CD8-positive, alpha-beta memory T cell (primary cell): ENCODE measurements at places on chromosomes 2 and 18. TPM values are rescaled to one million over a fixed set of nuclear protein-coding genes. Genes with fewer than 3 reads are reported as not detected.

GRCh38 chr18:77088963-77089722, 43.4 kb downstream of the MBP start:
- no peak overlapping the region for H3K4me3 ChIP-seq
- peaks cover 18% of the 10 kb centered on the region for H3K36me3 ChIP-seq
- H3K27me3 ChIP-seq = no peaks in the 10 kb centered on the region
- H3K27ac ChIP-seq = no peak overlapping the region

DNA sequence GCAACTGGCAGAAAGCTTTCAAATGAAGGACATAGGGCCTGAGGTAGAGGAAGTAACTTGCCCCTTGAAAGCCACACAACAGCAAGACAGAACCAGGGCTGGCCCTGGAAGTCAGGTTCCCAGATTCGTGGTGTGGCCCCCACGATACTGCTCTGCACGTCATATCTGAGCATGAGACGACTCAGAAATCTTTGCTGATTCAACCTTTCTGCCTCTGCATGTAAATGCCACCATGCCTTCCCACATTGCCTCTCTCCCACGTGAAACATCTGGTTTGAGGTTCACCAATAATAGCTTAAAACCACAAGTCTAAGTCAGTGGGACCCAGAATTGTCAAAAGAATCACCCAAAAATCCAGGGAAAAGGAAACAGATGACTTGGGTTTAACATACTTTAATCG, 214.0 kb upstream of the TRIB2 start:
- H3K27me3 ChIP-seq = no peaks in the 10 kb centered on the region
- DNase-seq = no peak
- H3K4me1 ChIP-seq = peaks cover 100% of the 10 kb centered on the region

- no peak overlapping the region for H3K27ac ChIP-seq
- DNase-seq = no peak
- no peaks in the 10 kb centered on the region for H3K27me3 ChIP-seq
- H3K4me1 ChIP-seq = no peaks in the 10 kb centered on the region
- H3K4me3 ChIP-seq = no peak overlapping the region
Observed at GRCh38 chr2:222052934-222053367, 245.8 kb downstream of the PAX3 start.

Gene SLC5A7
- total RNA-seq = not detected
